NCI-H226 (cell line): ENCODE measurements at places on chromosomes 2 and 18.

- DNase-seq = no peak
Observed at GRCh38 chr2:219642069-219642454, 14.6 kb downstream of the SLC4A3 start.

DNA sequence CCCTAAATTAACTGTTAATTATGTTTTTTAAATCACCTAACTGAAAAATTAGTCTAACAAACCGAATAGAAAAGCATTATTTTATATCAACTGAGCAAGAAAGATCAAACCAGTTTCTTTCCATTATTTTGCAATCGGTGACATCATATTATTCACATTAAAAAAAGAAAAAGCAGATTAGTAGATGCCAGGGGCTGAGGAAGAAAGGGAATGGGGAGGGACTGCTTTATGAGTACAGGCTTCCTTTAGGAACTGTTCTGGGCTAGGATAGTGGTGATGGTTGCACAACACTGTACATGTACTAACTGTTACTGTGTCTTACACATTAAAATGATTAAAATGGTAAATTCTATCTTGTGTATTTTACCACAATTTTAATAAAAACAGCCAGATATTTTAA lies 59.3 kb downstream of the COBLL1 start:
- DNase-seq = peak; percentile 87

- no peak for DNase-seq
Observed at GRCh38 chr2:150767991-150768746, 280.7 kb upstream of the RND3 start.

DNA sequence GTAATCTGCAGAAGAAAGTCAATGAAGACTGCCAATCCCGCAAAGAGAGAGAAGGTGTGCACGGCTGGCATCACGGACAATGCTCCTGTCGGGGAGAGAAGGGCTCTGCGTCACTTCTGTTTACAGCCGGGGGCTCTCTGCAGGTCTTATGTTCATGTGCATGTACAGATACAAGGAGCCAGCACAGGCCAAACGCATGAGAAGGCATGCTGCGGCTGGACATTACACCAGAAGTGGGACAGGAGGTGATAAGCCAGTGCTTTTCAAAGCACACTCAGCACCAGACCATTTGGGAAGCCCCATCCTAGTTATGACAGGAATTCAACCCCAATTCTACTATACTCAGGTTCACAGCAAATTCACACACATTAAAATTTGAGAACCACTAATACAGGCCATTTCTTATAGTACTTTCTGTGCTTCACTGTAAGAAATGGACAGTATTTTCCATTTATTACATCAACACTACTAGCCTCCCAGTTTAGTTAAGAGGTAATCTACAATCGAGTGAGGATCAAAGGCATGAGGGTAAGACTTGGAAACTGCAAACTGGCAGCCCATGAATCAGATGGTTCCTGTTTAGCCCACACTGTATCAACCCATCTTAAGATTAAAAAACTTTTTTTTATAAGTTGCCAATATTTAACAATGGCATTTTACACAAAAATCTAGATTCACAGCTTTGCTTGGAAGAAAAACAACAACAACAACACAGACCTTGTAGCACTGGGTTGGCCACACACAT lies 38.2 kb downstream of the RMC1 start:
- no peak for DNase-seq

- DNase-seq = peak; percentile 20
Observed at GRCh38 chr2:72750466-72750865, 75.4 kb downstream of the EXOC6B start.

GRCh38 chr2:60025496-60025895 lies 528.0 kb downstream of the BCL11A start:
- no peak for DNase-seq

- no peak for DNase-seq
Observed at GRCh38 chr2:139805441-139805840, 1025.3 kb upstream of the NXPH2 start.

DNA sequence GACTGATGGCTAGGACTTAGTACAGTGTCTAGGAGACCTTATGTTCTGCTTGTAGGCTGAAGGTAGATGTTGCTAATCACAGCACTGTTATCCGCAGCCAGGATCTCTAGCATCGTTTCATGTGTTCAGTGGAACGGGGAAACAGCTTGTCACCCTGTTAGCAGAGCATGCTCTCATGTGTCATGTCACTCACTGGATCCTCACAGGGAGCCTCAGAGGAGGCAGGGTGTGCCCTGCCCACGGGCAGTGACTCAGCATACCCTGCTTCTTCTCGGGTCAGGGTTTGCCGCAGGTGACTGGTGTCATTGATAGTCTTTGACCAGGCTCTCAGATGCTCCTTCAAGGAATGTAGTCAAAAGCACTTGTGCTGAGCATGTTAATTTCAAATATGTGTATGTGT lies 44.4 kb downstream of the RPIA start:
- DNase-seq = no peak

DNA sequence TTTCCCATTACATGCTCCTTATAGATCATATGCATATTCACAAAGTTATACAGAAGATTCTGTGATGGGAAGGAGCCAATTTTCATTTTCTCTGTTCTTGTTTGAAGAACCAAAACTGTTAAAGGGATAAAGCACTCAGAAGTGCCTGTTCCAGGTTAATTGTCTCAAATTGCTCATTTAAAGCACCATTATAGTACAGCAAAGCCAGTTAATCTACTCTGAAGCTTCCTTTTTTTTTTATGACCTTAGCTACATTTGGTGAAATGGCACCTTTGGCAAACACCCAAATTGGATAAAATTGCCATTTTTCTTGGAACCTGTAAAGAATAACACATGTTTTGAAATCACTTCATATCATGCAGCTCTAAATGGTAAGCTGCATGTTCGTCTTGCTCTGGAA lies 1092.3 kb downstream of the BCL11A start:
- DNase-seq = no peak

DNA sequence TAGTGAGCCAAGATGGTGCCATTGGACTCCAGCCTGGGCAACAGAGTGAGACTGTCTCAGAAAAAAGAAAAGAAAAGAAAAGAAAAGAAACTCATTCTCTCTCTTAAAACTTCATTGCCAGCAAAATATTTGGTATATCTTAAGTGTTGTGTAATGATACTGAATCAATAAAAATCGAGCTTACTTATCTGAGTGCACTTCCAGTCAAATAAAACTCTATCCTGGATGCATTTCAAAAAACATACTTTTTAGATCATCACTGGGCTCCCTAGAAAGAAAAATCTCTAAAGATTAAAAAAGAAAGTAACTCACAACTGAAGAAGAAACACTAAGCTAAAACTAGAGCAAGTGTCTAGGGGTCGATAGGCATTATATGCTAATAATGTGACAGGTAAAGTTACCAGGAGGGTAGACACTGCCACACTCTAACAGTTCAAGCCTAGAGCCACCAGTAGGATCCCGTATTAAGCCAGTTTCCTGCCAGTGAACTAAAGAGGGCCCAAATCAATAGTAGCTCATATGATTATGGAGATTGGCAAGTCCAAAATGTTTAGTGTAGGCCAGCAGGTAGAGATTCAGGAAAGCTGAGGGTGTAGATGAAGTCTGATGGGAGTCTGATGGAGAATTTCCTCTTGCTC lies 242.1 kb upstream of the CYRIA start:
- no peak for DNase-seq
